ENCODE measurements at places on chromosomes 12 and 14. TPM values are rescaled to one million over a fixed set of nuclear protein-coding genes. Genes with fewer than 3 reads are reported as not detected.
A peak's percentile ranks its signal among the peaks of the same experiment; 100 is the strongest.

DNA sequence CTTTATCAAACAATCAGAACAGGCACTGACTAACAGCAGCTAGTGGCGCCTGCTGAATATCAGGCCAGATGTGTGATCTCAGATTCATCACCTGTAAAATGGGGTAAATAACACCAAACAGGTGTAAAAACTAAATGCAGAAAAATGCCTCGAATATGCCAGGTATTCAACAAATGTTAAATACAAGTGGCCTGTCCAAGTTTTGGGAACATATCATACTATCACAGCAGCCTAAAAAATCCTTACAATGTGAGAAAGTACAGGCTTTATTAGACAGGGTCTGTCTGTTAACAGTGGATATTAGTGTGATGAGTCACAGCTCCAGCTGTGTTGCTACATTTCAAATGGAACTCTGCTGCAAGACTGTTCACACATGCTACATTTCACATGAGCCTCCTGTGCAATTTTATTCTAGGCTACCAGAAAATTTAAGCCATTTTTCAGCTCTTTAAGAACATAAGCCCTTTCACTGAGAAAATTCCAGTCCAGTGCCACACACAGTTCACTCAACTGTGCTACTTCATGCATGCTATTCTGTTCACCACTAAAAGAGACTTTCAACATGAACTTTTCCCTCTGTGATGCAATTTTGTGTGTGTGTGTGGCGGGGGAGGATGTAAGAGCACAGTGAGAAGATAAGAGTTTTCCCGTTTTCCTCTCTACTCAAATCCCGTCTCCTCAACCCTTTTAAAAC is 56.7 kb downstream of the MSRB3 start:
- peaks cover 2% of the 10 kb centered on the region for H3K4me1 ChIP-seq
- no peaks in the 10 kb centered on the region for H3K27me3 ChIP-seq
- H3K27ac ChIP-seq, result peak overlapping the region; percentile 68
- no peak for DNase-seq
- H3K36me3 ChIP-seq, result no peaks in the 10 kb centered on the region

SERPINA12 gene
- total RNA-seq, result not detected

GRCh38 chr12:70920891-70921290 is 353 bp upstream of the PTPRR start:
- H3K4me3 ChIP-seq, result no peak overlapping the region
- H3K27me3 ChIP-seq, result peaks cover 5% of the 10 kb centered on the region
- H3K27ac ChIP-seq, result no peak overlapping the region

- peaks cover 51% of the 10 kb centered on the region for H3K4me1 ChIP-seq
- peaks cover 3% of the 10 kb centered on the region for H3K27me3 ChIP-seq
- H3K4me3 ChIP-seq, result no peak overlapping the region
- H3K36me3 ChIP-seq, result peaks cover 18% of the 10 kb centered on the region
- H3K27ac ChIP-seq, result no peak overlapping the region
Observed at GRCh38 chr12:11780521-11781101, 131.1 kb downstream of the ETV6 start.

DNA sequence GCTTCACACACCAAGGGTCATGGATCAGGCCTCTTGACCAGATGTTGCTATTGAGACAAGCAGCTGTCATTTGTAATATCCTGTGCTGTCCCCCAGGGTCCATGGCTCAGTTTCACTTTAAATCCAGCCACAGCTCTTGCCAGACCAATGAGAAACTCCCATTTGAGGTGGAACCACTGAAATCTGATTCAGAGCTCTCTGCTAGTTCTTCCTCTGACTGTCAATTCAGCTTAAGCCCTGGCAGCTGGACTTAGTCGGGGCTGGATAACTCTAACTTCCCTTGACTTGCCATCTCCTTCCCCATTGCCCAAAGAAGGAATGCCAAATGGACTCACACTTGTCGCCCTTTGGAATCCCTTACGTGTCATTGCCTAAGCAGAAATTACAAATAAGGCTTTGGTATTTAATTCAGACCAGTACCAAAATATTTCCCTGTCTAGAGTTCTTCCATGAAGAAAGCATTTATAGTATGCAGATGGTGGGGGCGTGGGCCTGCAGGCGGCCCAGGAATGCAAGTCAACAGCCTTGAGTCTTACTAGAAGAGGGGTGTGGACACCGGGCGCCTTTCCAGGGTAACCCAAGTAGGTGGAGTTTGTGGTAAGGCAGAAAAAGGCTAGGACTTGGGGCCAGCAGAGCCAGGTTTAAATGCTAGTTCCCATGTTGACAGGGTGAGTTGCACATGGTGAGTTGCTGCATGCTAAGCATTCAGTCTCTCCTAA is 96.9 kb upstream of the TMPO start:
- H3K27me3 ChIP-seq, result peaks cover 1% of the 10 kb centered on the region
- H3K4me3 ChIP-seq, result no peak overlapping the region
- peaks cover 22% of the 10 kb centered on the region for H3K4me1 ChIP-seq
- no peak for DNase-seq

DLGAP5 gene
- total RNA-seq, result 12.8 TPM

DNA sequence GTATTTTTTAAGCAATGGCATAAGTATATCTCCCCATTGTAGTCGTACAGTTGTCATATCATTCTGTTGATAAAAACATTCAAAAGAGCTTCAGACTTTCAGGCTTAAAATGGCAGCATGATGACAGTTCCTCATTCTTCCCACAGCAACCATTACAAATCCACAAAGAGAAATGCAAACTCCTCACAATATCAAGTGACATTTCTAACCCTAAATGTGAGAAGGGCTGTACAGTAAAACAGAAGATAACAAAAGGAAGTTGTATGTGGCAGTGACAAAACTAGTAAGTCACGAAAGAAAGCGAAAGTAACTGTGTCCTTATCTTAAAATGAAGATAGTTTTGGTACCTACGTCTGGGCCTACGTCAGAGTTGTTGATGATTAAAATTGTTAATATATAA is 46.7 kb downstream of the GXYLT1 start:
- H3K36me3 ChIP-seq, result no peaks in the 10 kb centered on the region
- no peak overlapping the region for H3K4me3 ChIP-seq
- no peak for DNase-seq
- H3K27ac ChIP-seq, result no peak overlapping the region
- H3K27me3 ChIP-seq, result no peaks in the 10 kb centered on the region

- no peaks in the 10 kb centered on the region for H3K4me1 ChIP-seq
- H3K4me3 ChIP-seq, result no peak overlapping the region
- no peak overlapping the region for H3K27ac ChIP-seq
- H3K27me3 ChIP-seq, result no peaks in the 10 kb centered on the region
Observed at GRCh38 chr12:83613586-83614110, 926.9 kb downstream of the TMTC2 start.

- DNase-seq, result no peak
- H3K4me1 ChIP-seq, result peaks cover 22% of the 10 kb centered on the region
- H3K27me3 ChIP-seq, result peaks cover 22% of the 10 kb centered on the region
- H3K4me3 ChIP-seq, result no peak overlapping the region
Observed at GRCh38 chr14:104685216-104685997, 4.0 kb upstream of the INF2 start.

- no peaks in the 10 kb centered on the region for H3K36me3 ChIP-seq
- H3K27me3 ChIP-seq, result no peaks in the 10 kb centered on the region
- H3K4me1 ChIP-seq, result no peaks in the 10 kb centered on the region
Observed at GRCh38 chr12:105026411-105026810, 40.3 kb downstream of the NOPCHAP1 start.

RARG gene
- total RNA-seq, result 7.9 TPM

- H3K4me1 ChIP-seq, result no peaks in the 10 kb centered on the region
- H3K27me3 ChIP-seq, result peaks cover 6% of the 10 kb centered on the region
- H3K27ac ChIP-seq, result no peak overlapping the region
Observed at GRCh38 chr14:69363055-69363454, 35.0 kb downstream of the ERH start.
